ENCODE measurements at places on chromosomes 16 and 17. TPM values are rescaled to one million over a fixed set of nuclear protein-coding genes. Genes with fewer than 3 reads are reported as not detected.

HOXB5 gene
- total RNA-seq = 47.2 TPM

NAGS gene
- total RNA-seq = 1.6 TPM

SLC39A11 gene
- total RNA-seq = 60.3 TPM

FOXJ1 gene
- 0.15 TPM for total RNA-seq

KRT39 gene
- 0.44 TPM for total RNA-seq

CCDC102A gene
- total RNA-seq = 6.8 TPM

BBS2 gene
- total RNA-seq = 35.5 TPM

COG1 gene
- total RNA-seq = 37.7 TPM

KRT16 gene
- total RNA-seq = 4.2 TPM

MARCHF10 gene
- not detected for total RNA-seq

WIPF2 gene
- 327 TPM for total RNA-seq

HOXB13 gene
- total RNA-seq = 1.1 TPM
